Activated CD4-positive, alpha-beta memory T cell treated with anti-CD3 and anti-CD28 coated beads for 36 hours (primary cell): ENCODE measurements at places on chromosomes 6 and 20. TPM values are rescaled to one million over a fixed set of nuclear protein-coding genes. Genes with fewer than 3 reads are reported as not detected.

RTEL1 gene
- 38.3 TPM for total RNA-seq

WFDC12 gene
- total RNA-seq, result not detected

DNA sequence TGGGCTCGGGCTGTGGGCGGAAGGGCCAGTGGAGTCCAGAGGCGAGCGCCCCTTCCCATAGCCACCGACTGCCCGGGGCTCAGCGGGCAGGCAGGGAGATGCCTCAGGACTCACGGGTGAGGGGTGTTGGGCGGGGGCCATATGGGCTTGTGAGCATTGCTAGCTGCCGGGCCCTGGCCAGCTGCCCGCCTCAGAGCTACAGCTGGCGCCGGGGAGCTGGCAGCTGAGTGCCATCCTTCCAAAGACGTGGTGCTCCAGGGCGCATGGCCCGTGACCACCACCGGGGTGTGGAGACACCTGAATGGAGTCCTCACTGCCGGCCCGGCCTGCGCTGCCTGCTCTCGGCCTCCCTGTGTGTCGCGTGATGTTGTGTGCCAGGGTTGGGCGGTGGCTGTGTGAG is 10.6 kb upstream of the RBBP8NL start:
- H3K4me3 ChIP-seq, result no peak overlapping the region
- H3K27ac ChIP-seq, result no peak overlapping the region
- H3K4me1 ChIP-seq, result no peaks in the 10 kb centered on the region
- H3K36me3 ChIP-seq, result no peaks in the 10 kb centered on the region
- peaks cover 23% of the 10 kb centered on the region for H3K27me3 ChIP-seq

GRCh38 chr20:25499855-25500434 is 85.4 kb downstream of the NINL start:
- no peak overlapping the region for H3K27ac ChIP-seq
- no peaks in the 10 kb centered on the region for H3K36me3 ChIP-seq
- DNase-seq, result no peak
- H3K27me3 ChIP-seq, result no peaks in the 10 kb centered on the region
